T47D (cell line): ENCODE measurements at places on chromosomes 2 and 18.

DNA sequence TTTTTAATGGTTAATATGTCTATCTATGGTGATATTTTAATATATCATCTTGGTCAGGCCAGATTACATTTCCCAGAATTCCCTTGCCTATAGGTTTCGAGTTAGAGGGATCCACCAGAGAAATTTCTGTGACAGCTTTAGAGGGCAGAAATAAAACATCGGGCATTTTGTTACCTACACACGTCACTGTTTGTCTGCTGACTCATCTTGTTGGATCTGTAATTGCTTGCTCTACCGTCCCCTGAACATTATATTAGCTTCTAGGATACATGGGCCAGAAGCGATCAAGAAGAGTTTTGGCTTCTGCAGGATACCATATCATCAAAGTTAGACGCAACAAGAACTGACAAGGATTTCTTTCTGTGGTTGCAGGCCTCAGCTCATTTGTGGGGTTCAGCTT lies 795.8 kb upstream of the GCFC2 start:
- DNase-seq: no peak

- DNase-seq: no peak
These were observed at the start of gene NLRC4 for GRCh38 chr2:32264422-32265105. Gene NLRC4 (minus strand): TSS chr2:32264886. CDS start chr2:32256775, 8,111 bp downstream.

- no peak for DNase-seq
These were observed 69.2 kb downstream of the PLB1 start for GRCh38 chr2:28565033-28565432.

DNA sequence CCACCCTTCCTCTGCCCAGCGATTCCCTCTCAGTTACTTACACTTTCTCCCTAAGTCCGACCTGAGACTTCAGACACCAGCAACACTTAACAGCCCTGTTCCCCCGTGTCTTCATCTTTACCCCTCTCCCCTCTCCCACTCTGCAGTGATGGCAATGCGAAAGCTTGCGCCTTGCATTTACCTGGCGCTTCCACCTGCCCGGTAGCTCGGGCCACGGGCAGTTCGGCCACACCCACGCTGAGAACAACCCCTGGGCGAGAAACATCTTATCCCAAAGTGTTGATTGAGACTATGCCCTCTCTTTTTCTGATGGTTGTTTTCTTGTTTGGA lies 558 bp downstream of the DNAJC10 start:
- peak; percentile 18 for DNase-seq

- no peak for DNase-seq
These were observed 131.6 kb downstream of the CABLES1 start for GRCh38 chr18:23266717-23267446.

DNA sequence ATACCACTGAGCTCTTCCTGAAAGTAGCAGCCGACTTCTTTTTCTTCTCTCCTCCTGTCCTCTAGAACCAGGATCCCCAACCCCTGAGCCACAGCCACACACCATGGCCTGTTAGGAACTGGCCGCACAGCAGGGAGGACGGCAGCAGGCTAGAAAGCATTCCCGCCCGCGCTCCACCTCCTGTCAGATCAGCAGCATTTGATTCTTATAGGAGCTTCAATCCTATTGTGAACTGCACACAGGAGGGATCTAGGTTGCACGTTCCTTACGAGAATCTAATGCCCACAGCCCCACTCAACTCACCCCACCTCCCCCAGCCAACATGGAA lies 179.1 kb upstream of the SH3BP4 start:
- DNase-seq: no peak

DNA sequence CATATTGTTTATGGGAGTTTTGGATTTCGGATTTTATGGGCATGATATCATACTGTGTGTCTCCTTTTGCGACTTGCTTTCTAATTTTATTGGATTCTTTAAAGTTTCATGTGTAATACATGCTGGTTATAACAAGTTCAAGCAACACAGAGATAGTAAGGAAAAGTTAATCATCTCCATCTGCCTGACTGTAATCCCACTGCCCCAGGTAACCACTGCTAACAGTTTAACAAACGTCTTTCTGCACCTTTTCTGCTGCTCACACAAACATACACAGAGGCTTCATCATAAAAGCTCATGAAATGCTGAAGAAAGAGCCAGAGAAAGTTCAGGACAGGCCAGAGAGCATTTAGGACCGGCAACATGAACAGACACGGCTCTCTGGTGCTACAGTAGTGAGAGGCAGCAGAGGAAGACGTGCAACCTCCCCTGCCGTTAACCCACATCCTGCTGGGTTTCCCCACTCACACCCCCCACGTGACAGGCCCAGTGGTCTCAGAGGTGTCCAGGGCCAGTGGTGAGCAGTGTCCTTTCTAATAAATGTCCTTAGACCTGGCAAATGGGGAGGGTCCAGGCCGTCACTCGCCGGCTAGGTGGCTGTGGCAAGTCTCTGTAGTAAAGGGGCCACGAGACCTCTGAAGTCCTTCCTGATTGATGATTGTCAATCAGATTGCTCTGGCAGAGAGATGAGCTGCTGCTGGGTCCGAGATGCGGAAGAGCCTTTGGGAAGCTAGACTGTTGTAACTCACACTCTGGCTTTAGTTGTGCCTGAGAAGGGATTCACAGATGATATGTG lies 43.0 kb upstream of the SLC1A4 start:
- no peak for DNase-seq

GRCh38 chr2:219228041-219228910 lies 1.2 kb downstream of the ATG9A start:
- no peak for DNase-seq

DNA sequence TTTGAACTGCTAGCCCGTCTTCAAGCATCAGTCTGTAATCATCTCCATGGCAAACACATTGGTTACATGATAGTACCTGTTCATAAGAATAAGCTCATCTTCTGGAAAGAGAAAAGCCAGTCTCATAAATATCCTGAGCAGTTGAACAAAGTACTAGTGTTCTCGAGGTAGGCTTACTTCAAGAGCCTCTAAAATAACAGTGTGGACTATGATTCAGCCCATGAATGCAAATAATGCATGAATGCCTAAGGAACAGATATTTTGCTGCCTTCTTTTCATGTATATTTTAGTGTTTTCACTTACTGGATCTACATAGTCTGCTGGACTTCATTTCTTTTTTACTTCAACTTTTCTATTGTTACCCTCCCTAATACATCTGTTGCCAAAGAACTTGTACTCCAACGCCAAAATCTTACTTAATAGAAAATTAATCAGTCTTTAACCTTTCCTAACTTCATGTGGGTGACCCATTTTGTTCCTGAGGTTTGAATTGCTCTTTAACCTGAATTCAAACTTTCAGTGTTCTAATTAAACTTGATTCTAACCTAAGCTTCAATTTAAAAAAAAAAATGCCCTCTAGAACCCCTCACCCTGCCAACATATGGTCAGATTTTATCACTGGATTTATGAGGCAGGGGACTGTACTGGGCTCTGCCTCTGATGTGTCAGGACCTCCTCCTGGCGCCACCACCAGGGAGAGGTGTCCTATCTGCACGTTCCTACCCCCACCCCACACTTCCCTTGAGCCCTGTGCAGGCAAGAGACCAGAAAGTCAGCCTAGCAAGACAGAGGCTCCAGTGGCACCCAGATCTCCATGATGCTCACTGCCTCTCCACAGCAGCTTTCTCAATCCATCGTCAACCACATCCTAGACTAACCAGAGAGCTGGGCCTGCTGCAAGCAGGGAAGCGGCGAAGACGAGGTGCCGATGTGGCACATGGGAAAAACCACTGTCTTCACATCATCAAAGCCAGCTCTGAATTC lies 264.7 kb upstream of the ID2 start:
- DNase-seq: no peak

DNA sequence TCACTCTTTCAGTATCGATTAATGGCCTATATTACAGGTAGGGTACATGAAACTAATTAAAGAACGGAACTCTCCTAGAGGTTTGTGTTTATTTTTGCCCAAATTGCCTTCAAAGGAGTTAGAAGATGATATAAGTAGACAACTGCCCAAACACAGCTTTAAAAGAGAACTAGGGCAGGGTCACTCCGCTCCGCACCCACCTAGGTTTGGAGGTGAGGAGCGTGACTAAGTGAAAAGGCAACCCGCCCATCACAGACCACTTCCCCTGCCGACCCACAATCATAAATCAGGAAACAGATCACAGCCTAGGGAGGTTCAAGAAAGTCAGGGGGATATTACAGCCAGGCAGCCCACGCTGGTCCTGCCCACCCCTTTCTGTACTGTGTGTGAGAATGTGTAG lies 166.7 kb downstream of the C1D start:
- no peak for DNase-seq

DNA sequence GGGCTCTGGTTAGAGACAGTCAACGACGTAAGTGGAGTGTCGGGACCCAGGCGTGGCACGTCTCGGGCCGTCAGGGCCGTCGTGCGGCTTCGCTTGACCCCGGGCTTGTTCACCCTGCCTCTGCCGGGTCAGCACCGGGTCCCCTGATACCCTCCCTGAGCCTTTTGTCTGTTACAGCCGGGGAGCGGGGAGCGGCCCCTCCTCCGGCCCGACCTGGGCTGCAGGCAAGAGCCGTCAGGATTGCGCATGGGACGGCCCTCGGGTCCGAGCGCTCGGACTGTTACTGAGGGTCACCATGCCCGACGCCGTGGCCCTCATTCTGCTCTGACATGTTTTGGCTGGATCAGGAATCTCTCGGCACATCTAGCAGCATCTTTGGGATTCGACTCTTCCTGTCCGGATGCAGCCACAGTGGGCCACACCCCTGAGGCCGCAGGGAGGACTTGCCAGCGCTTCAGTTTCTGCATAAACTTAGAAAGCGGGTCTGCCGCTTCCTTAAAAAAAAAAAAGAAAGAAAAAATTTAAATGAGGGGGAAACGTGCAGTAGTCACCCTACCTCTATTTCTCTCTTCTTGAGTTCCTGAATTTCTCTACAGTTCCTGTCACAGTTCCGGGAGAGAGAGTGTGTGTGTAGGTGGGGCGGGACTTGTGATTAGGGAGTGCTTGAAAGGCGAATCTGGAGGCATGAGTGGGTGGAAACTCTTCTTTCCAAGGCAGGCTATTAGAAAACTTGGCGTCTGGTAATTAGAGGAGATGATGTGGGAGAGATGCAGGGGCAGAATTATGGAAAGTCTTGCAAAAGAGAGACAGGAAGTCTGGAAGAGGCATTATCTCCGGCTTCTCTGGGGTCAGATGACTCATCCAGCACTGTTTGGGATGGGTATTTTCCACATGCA lies 909 bp downstream of the TMEM87B start:
- peak; percentile 36 for DNase-seq

DNA sequence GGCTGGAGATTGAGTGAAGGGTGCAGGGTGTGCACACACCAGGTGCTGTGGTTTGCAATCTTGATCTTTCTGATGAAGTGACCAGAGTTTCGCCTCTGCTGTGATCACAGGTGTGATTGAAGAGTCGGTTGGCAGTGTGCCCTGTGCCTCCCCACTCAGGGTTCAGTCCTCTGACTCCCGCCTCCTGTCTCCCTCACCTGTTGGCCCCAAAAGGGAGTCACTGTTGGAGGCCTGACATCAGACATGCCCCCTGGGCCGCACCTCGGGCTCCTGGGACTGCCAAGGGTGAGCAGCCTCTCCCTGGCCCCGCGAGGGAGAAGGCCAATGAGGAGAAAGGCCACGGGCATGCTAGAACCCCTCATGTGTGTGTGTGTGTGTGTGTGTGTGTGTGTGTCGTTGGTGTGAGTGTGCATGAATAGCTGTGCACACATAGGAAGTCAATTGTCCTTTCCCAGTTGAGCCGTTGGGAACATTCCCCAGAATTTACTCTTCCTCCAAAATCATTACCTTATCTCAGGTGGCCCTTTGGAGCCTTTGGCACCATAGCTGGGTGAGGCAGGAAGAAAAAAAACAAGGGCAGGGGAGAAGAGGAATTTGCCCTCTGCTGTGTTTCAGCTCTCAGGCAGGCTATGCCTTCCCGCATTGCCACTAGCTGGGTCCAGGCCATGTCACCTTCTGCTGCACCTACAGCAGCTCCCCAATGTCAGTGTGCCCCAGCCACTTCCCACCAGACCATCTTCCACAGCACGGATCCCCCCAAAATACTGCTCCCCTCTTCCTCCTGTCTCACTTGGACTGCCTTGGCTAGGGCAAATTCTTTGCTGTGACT lies 78.1 kb upstream of the LAPTM4A start:
- DNase-seq: no peak

- DNase-seq: no peak
These were observed 34.2 kb upstream of the DAPL1 start for GRCh38 chr2:158760887-158761286.

- peak; percentile 23 for DNase-seq
These were observed 73.3 kb downstream of the PIK3C3 start for GRCh38 chr18:42028247-42028832.
